Stimulated activated CD4-positive, alpha-beta T cell treated with anti-CD3 and anti-CD28 coated beads, Interleukin-4, amount 100 ng/mL, for 4 hours (primary cell): ENCODE measurements at places on chromosomes 13 and 19.

DNA sequence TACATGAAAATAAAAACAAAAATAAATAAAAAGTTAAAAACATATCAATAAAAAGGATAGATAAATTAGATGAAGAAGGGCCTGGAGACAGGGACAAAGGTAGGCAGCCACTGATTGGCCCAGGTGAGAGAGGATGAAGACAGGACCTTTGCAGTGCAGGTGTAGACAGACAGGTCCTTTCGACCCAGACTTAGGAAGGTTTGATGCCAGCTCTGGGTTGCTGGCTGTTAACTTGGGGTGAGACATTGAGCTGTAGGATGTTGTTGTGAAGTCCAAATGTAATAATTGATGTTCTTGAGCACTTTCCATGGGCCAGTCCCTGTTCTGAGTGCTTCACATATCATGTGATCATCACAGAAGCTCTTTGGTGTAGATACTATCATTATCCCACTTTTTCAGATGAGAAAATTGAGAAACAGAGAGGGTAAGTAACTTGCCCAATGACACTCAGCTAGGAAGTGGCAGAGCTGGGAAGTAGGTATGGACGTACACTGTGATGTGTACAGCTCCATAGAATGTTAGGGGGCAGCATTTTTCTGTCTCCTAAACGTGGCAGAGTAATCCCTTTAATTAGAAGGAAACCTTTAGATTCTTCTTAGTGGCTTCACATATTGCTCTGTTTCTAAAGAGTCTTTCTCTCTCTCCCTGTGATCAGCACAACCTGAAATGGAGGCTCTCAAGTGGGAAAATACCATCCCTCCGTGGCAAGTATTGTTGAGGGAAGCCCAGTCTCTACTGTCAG lies 76.0 kb upstream of the STK24 start:
- no peak for DNase-seq

GRCh38 chr13:113153810-113154748 lies 4.4 kb upstream of the PROZ start:
- peak; percentile 67 for DNase-seq

- DNase-seq, result peak; percentile 76
These were observed 11.7 kb upstream of the ADGRE5 start for GRCh38 chr19:14369399-14370168.

DNA sequence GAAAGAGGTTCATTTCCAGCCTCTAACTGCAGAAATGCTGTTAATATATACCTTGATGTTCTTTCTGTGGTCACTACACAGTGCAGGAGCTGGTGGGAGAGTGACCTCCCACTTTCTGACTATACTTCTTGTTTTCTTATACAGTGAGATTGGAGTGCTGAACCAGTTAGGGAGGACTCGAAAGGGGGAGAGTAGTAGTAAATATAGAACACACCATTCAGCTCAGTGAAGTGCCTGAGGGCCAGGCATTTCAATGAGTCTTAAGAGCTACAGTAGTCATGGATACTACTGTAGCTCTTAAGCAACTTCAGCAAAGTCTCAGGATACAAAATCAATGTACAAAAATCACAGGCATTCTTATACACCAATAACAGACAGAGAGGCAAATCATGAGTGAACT lies 372.9 kb downstream of the MTUS2 start:
- no peak for DNase-seq
